NCI-H2107 (cell line): ENCODE measurements at places on chromosomes 3 and 15.

- DNase-seq, result no peak
Observed at GRCh38 chr3:42013691-42014457, 52.0 kb upstream of the ULK4 start.

- no peak for DNase-seq
Observed at GRCh38 chr3:27200721-27201489, 168.3 kb downstream of the NEK10 start.

DNA sequence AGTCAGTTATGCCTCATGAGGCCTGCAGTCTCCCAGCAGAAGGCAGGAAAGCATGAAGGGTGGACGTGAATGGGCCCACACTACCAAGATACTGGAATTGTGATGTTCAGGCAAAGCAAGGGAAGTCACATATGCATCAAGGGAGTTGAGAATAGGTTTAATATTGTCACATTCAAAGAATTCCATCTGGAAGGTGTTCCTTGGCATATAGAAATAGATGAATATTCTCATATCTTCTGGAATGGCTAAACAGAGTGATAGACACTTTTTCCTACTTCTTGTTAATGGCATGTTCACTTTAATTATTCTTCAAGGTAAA, 103.7 kb downstream of the CMSS1 start:
- DNase-seq, result no peak

GRCh38 chr15:46848704-46849103, 868.6 kb upstream of the SEMA6D start:
- no peak for DNase-seq

GRCh38 chr15:39404767-39405181, 176.1 kb upstream of the THBS1 start:
- no peak for DNase-seq

- no peak for DNase-seq
Observed at GRCh38 chr15:35320911-35321310, 225.1 kb downstream of the DPH6 start.

DNA sequence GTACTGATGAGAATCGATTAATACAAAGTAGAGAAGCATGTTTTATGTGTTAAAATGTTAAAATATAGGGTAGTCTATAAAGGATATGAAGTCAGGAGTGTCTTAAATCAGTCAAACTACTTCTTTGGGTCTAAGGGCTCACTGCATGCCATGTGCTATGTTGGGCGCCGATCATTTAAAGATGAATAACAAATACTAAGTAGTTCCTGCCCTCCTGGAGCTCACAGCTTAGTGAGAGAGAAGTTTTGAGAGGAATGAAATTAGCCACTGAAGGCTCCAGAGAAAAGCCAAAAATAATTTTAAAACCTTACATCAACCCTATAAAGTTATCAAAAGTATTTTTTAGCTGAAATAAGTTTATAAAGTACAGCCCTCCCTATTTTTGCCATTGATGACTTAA, 44.5 kb downstream of the BLM start:
- DNase-seq, result no peak

- no peak for DNase-seq
Observed at GRCh38 chr3:105868431-105868741, 426 bp downstream of the CBLB start.

DNA sequence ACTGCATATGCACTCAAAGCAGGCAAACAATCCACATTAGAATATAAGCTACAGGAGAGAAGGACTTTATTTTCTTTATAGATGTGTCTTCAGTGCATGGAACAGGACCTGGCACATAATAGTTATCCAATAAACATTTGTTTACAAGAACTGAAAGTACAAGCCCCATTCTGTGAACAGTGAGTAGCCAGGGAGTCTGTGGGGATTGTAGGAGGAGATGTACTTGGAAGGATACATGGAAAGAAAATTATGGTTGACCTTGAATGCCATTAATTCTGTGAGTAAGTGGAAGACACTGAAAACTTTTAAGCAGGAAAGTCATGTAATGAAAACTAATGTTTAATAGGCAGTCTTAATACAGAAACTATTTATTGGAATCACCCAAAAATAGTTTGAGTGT, 28.3 kb downstream of the MASP1 start:
- no peak for DNase-seq

- DNase-seq, result no peak
Observed at GRCh38 chr3:184546252-184546651, 15.3 kb upstream of the EPHB3 start.

GRCh38 chr3:100425316-100425715, 24.0 kb downstream of the LNP1 start:
- no peak for DNase-seq

DNA sequence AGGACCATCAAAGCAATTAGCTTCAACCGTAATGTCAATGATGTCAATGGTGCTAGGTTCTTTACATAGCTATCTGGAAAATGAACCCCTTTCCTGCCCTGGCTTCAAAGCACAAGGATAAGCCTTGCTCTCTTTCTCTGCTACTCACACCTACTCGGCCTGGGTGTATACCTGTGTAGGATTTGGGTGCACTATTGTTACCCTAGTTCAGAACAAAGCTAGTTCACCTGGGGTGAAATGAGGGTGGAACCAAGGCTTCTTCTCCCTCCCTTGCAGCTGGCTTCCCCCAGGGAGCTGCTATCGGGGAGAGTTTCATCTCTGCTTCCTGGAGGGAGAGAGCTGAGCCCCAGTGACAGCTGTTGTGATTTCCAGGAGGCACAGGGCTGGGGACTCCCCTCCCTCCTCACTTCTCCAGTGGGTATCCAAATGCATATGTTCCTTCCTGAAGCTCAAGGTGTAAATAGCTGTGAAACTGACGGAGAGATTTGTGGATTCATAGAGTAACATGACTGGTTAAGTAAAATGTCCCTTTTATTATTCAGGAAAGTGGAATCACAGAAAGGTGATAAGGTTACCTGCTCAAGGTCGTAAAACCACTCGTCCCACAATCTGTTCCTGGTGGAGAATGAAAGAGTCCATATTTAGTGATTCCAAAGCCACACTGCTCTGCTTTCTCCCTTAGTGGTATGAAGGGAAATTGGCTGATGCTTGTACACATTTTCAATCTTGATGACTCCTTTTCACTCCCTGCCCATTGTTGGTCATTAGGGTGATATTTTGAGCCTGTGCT, 11.8 kb upstream of the C3orf70 start:
- no peak for DNase-seq

- no peak for DNase-seq
Observed at GRCh38 chr3:36058404-36059030, 321.8 kb upstream of the STAC start.

DNA sequence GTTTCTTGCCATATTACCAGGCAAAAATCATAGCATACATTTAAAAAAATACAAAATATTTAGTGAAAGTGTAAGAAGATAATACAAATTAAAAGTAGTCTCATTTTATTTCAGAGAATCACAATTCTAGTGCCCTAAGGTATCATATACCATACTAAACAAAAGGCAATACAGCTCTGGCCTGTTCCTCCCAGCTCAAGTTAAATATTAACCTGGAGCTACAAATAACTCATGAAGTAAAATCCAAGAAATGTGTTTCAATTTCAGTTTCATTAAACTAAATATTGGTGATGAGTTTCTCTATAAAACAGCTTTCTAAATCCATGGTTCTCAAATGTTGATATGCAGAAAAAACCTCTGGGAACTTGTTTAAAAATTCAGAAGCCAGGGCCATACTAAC, 67.7 kb downstream of the INO80 start:
- no peak for DNase-seq

GRCh38 chr3:11643201-11643603, 513 bp downstream of the VGLL4 start:
- no peak for DNase-seq

DNA sequence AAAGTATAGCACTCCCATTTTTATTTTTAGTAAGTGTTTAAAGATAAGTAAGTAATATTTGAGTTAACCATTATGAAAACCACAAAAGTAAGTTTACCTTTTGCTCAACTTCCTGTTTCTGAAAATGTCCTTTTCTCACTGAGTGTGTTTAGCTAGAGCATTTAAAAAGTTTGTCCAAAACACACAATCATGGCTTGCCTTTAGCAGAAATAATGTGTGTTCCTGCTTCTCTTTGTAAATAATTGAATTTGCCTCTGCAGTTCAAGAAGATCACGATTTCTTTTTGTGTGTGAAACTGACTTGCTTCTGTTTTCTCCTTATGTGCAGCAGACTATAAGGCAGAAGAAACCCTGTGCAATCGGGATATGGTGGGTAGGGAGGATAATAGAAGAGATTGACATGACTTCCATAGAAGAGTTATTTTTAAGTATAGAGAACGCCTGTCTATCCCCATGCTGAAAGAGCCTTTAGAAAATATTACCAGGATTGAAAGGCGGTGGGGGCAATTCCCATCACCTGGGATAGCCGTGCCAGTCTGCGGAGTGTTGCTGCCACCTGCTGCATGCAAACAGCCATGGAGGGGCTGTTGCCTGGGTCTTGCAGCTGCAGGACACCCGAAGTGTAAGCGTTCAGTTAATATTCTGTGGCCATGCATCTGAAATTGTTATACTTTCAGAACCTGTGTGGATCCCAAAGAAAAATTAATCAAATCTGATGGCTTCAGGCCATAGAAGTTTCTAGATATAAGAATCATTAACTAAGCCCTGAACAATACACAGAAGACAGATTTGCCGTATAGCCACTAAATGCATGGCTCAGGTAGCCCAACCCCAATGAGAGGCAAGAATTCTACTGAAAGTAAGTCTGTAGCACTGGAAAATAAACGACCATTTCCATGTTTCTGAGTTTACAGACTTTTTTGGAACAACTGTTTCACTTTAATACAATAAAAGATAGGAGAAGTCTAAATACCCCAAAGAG, 2.4 kb upstream of the CD96 start:
- no peak for DNase-seq

DNA sequence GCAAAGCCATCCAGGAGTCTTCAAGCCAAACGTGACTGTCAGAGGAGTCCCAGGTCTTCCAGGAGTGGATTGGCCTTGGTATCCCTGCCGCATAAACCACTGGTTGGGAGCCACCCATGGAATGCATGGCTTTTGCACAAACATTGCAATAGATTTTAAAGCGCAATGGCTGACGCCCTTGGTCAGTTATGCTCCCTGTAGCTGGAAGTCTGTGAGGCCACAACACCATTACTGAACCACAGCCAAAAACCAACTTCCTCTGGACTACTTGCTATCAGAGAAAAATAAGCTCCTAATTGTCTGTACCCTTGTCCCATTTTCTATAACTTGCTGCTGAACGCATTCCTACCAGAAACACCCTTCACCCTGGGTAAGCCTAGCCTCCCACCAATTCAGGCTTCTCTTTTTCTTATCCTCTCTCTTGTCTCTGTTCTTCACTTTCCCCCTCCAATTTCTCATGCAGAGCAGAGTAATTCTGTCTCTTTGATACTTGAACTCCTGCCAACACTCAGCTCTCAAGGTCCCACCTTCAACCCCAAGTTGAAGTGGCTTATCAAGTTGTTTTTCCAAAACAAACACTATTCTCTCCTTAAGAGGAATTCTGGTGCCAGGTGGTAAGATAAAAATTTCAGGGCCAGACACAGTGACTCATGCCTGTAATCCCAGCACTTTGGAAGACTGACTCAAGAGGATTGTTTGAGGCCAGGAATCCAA, 176.4 kb upstream of the UBE2E1 start:
- no peak for DNase-seq

DNA sequence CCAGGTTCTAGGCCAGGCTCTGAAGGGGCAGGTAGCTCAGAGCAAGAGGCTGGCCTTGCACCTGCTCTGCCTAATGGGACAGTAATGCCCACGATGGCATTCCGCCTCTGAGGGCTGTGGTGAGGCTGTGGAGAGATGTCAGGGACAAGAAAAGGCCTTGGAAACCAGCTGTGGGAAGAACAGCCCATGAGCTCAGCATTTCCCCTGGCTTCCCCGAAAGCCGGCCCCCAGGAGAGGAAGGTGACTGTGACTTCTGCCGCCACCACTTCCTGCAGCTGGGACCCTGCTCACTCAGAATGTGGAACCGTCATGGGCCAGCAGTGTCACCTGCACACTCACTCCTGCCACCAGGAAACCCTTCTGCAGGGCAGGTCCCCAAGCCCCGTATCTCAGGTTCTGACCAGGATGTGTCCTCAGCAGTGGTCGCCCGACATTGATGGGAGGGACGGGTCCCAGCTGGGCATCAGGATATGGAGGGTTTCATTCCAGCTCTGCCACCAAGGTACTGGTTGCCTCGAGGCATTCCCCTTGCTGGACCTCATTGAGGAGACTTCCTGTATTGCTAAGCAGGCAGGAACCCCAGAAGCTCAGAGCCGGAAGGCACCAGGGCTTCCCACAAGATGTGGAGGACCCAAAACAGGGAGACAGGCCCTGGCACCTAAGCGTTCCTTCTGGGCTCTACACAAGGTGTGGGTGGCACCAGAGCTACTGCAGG, 30.7 kb downstream of the SEMA7A start:
- DNase-seq, result no peak

DNA sequence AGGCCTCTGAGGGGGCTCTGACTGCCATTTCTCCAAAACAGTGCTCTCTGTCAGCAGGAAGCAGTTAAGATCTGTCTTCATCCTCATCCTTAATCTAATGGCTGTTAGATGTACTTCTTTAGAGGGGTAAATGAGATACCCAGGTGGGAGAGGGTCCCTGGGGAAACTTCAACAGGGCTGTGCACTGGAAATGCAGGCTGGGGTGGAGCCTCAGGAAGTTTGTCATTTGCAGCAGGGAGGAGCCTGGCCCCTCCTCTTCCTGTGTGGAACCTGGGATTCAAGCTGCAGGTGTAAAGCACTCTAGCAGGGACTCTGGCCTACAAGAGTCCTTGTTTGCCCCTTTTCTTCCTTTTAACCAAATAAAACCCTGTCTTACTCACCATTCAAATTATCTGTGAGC, 1173.6 kb downstream of the OTOL1 start:
- DNase-seq, result no peak

- DNase-seq, result no peak
Observed at GRCh38 chr3:30704931-30705890, 98.8 kb downstream of the TGFBR2 start.

DNA sequence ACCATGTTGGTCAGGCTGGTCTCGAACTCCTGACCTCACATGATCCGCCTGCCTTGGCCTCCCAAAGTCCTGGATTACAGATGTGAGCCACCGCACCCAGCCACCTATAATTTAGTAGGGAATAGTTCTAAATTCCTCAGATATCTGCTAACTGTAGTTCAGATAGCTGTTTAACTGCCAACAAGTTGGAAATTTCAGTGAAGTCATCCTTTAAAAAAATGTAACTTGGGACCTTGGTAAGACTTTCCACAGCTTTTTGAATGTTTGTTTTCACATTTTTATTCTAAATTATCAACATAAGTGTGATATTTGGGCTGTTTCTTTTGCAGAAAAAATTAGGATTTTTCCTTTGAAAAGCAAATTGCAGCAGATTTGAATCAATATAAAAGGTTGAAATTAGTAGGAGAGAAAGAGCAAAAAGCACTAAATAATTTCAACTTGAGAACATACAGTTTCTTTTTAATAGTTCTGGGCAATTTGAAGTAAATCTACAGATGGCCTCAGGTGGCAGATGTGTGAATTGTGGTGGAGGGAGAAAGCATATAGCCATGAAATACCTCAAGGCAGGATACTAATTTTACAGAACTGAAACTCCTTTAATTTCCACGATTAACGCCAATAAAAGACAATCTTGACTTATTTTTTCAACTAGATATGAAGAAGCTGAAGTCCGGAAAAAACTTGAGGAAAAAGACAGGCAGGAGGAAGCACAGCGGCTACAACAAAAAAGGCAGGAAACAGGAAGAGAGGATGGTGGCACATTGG, 34.3 kb downstream of the USP8 start:
- no peak for DNase-seq

GRCh38 chr3:66297900-66298299, 77.1 kb downstream of the SLC25A26 start:
- no peak for DNase-seq
